NCI-H2081 (cell line): ENCODE measurements at places on chromosomes 3 and 15.

GRCh38 chr15:63134245-63134985 is 12.8 kb downstream of the LACTB start:
- no peak for DNase-seq

GRCh38 chr3:115660646-115661337 is 37.5 kb downstream of the GAP43 start:
- no peak for DNase-seq

DNA sequence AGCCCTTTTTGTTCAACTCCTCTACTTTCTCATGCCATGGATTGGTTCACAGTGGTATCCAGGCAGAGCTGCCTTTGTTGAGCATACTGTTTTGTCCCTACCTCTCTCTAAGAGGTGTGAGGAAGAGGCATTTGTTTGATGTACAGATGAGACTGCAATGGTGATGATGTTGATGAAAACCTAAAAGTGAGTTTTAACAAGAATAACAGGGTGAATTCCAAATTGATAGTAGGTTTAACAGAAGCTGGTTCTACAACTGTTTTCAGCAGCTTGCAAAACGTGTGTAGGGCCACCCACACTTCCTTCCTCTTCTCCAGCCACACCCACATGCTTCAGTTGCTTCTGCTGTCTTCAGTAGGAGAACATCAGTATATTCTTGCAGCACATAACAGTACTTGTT is 10.2 kb downstream of the SNRK start:
- no peak for DNase-seq

- DNase-seq, result no peak
Observed at GRCh38 chr3:30035935-30036567, 570.4 kb upstream of the TGFBR2 start.

- DNase-seq, result no peak
Observed at GRCh38 chr3:48220746-48221145, 2.5 kb upstream of the CAMP start.

DNA sequence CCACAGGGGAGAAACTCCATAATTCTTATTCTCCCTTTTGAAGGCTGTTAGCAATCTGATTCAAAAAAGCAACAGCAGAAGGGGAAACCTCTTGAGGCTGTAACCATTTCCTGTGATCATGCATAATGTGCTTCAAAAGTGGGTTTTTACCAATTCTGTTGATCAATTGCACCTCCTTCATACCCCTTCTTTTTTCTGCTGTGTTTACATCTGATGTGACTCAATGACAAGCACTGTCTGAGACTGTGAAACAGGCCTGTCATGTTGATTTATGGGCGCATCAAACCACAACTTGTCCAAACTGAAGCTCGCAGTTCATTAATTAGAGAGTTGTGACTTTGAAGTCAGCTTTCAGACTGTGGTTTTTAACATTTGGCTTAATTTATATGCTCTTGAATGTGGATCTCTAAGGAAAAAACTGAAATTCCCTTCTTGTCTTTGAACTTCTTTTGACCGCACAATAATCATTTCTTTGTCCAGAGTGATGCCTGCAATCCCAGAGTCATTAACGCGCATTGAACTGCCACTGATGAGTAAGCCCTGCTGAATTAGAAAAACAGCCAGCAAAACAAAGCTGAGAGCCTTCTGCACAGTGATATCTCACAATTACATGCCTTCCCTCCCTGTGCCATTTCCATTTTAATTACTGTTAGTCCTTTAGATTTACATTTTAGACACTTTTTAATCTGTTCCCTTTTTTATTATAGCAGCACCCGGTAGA is 532.8 kb downstream of the FOXP1 start:
- DNase-seq, result no peak

- no peak for DNase-seq
Observed at GRCh38 chr3:185084901-185085300, 68.0 kb downstream of the C3orf70 start.

DNA sequence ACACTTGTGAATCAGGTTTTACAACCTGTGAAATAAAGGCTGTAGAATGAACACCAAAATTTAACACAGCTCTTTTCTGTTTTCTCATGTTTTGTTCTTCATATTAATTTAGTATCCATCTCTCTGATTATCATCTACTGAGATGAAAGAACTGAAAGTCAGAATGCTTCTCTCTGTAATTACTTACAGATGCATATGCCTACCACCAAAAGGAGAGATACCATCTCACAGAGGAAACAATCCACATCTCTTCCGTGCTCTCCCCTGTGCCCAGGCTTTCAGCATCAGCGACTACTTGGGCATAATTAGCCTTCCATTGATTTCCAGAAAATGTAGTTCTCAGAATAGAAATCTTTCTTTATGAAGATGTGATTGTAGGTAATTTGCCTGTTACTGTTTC is 741.4 kb downstream of the GRM7 start:
- DNase-seq, result no peak

DNA sequence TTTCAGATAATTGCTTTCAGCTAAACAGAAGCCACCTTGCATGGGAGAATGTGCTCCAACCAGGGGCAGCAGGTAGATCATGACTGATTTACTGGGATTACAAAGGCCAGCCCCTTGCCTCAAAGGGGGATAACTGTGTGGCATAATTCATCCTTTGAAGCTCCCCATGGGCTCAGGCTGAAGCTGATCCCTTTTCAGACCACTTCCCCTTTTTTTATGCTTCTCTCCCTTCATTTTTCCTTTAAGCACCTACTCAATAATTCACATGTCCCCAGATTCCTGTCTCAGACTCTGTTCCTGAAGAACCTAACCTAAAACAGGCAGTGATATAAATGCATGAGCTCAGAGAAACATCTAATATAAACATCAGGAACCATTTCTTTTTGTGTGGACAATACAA is 8.2 kb upstream of the MYRIP start:
- no peak for DNase-seq
